T-helper 17 cell (primary cell): ENCODE measurements at places on chromosomes 4 and X. TPM values are rescaled to one million over a fixed set of nuclear protein-coding genes. Genes with fewer than 3 reads are reported as not detected.

MAGEA12 gene
- total RNA-seq = not detected

C4orf36 gene
- not detected for total RNA-seq

HSFX2 gene
- not detected for total RNA-seq

GLRA2 gene
- not detected for total RNA-seq

MID1 gene
- 0.15 TPM for total RNA-seq

BMPR1B gene
- not detected for total RNA-seq

AFP gene
- total RNA-seq = not detected

GRCh38 chr4:92303621-92304027 is at the start of gene GRID2:
TSS of gene GRID2 (plus strand) at chr4:92303966.
- peaks cover 2% of the 10 kb centered on the region for H3K4me1 ChIP-seq
- no peak for DNase-seq
- H3K4me3 ChIP-seq = no peak within 1 kb of the TSS
- H3K36me3 ChIP-seq = peaks cover 2% of the 10 kb centered on the region
- H3K27me3 ChIP-seq = peaks cover 32% of the 10 kb centered on the region

GRCh38 chr4:56892691-56893090 is 15.0 kb upstream of the REST start:
- peaks cover 2% of the 10 kb centered on the region for H3K4me1 ChIP-seq
- H3K4me3 ChIP-seq = no peak overlapping the region
- no peak for DNase-seq
- peaks cover 1% of the 10 kb centered on the region for H3K36me3 ChIP-seq

DNA sequence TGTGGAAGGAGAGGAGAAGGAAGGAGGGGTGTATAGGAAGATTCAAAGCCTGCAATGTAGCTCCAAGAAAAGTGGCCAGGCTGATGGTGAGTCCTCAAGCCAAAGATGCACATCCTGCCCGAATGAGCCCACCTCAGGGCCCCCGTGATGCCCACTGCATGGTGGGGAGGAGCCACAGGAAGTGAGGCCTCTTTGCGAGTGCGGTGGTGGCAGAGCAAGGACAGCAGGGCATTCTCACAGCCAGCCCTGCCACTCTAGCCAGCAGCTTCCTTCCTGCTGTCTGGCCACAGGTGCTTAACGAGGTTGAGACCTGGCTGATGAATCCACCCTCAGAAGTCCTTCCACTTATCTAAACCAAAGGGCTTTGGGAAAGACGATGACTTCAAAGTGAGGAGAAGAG is 55.8 kb downstream of the BCOR start:
- peaks cover 12% of the 10 kb centered on the region for H3K4me1 ChIP-seq
- H3K27ac ChIP-seq = peak overlapping the region; percentile 89
- no peak for DNase-seq

DNA sequence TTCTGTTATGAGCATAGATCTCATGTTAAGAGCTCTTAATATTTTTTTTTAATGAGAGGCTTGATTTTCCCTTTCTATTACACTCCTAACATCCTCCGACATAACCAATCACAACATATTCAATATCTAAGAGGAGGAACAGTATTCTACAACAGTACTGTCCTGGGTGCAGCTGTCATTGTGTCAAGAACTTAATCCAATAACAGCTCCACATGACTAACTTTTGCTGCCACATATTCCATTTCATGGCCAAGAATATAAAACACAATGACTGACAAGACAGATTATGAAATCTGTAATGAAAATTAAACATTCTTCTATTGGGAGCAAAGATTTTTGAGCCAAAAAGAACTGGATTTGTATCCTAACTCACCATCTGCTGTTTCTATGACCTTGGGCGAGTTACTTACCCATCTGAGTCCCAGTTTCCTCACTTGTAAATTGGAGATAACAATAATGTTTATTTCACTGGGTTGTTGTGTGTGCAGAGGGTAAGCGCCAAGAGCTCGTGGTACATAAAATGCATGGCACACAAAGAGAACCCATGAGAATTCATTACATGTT is 405.6 kb downstream of the SPRY1 start:
- no peak overlapping the region for H3K4me3 ChIP-seq
- peaks cover 6% of the 10 kb centered on the region for H3K27me3 ChIP-seq
- DNase-seq = no peak
- H3K4me1 ChIP-seq = no peaks in the 10 kb centered on the region
- no peaks in the 10 kb centered on the region for H3K36me3 ChIP-seq
- no peak overlapping the region for H3K27ac ChIP-seq

DNA sequence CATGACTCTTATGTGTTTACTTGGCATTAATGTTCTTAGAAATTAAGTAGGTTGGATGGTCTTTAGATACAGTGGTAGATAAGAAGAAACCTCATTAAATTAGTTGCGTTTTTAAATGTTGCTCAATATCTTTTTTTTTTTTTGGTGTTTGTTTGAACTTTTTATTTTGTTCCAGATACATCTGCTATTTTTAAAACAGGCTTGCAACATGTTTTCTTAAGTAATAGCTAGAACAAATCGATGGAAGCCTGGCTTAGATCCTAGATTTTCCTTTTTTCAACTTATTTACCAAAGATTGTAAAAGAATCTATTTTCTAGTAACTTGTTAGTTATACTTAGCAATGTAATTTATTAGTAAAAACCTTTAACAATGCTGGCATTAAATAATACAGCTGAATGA is 9.3 kb downstream of the CNKSR2 start:
- H3K4me3 ChIP-seq = no peak overlapping the region
- H3K36me3 ChIP-seq = no peaks in the 10 kb centered on the region
- peaks cover 11% of the 10 kb centered on the region for H3K4me1 ChIP-seq
- DNase-seq = no peak
- no peak overlapping the region for H3K27ac ChIP-seq
- no peaks in the 10 kb centered on the region for H3K27me3 ChIP-seq

GRCh38 chrX:153649915-153650782 is 3.1 kb downstream of the DUSP9 start:
- H3K27me3 ChIP-seq = no peaks in the 10 kb centered on the region
- no peaks in the 10 kb centered on the region for H3K36me3 ChIP-seq
- H3K4me1 ChIP-seq = no peaks in the 10 kb centered on the region
- no peak for DNase-seq
- no peak overlapping the region for H3K4me3 ChIP-seq

DNA sequence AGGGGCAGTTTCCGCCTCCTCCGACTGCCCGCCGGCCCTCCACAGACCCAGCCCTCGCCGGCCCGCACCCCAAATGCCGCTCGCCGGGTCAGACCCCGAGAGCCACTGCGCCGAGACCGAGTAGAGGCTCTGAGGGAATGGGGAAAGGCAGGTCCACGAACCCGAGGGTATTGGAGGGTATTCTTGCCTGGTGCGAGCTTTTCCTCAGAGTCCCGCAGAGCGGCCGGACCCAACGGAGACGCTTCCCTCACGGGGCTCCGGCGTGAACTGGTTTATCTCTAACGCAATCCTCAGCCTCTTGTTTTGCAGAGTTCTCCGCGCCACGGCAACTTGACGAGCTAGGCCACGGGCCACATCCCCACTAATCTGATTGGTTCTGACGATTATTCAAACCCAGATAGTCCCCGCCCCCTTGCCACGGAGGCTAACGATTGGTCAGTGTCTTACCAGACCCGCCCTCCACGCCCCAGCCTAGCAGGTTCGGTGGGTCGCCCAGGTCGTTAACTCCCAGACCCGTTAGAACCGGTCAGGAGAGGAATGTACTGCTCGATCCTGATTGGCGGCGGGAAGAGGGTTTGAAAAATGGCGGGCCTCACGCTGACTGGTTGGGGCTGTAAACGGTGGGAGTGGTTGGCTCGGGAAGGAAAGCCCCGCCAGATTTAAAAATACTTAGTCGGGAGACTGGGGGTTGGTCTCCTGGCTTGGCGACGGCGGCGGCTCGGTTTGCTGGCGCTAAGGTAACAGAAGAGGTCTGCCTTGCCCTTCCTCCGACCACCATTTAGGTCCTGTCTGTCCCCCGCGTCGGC is at the start of gene HMGB2:
Gene HMGB2 (minus strand): TSS at position 274 of the 806 bp plus-strand sequence. CDS start 709 bp downstream, outside the sequence.
- H3K27ac ChIP-seq = peak within 1 kb of the TSS; percentile 97
- peak; percentile 99 for DNase-seq
- peaks cover 31% of the 10 kb centered on the region for H3K4me1 ChIP-seq

DNA sequence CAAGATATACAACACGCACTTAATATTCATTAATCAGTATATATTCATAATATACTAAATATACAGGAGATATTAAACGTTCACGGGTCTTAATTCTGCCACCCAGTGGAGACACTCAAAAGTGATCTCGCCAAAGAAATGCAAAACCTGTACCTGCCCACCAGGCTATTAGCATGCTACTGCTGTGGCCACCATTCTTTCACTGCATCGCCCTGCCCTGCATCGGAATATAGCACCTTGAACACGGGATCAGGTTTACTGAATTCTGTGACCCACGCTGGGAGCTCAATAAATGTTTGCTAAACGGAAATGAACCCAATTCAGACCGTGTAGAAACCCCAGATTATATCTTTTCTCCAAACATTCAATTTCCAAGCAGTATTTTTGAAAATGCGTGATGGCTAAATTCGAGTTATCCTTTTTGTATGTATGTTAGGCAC is 840 bp upstream of the CLCN3 start:
- H3K36me3 ChIP-seq = no peaks in the 10 kb centered on the region
- H3K27ac ChIP-seq = peak overlapping the region; percentile 99
- peak; percentile 40 for DNase-seq
- H3K27me3 ChIP-seq = no peaks in the 10 kb centered on the region
- peak overlapping the region; percentile 95 for H3K4me3 ChIP-seq

DNA sequence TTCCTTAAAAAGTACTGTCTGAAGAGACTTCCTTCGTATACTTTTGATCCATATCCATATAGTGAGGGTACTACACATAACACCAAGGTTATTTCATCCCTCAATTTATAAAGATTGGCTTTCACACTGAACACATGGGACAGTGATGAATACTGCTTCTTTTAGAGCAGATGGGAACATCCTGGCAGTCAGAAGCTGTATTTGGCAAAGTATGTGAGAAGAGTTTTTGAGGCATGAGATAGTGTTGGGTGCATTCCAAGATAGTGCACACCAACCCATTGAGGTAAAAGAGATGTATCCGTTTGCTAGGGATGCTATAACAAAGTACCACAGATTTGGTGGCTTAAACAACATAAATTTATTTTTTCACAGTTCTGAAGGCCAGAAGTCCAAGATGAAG is 141.1 kb downstream of the MOSPD2 start:
- H3K27me3 ChIP-seq = no peaks in the 10 kb centered on the region
- H3K36me3 ChIP-seq = no peaks in the 10 kb centered on the region
- no peaks in the 10 kb centered on the region for H3K4me1 ChIP-seq
- H3K27ac ChIP-seq = no peak overlapping the region
- no peak for DNase-seq

DNA sequence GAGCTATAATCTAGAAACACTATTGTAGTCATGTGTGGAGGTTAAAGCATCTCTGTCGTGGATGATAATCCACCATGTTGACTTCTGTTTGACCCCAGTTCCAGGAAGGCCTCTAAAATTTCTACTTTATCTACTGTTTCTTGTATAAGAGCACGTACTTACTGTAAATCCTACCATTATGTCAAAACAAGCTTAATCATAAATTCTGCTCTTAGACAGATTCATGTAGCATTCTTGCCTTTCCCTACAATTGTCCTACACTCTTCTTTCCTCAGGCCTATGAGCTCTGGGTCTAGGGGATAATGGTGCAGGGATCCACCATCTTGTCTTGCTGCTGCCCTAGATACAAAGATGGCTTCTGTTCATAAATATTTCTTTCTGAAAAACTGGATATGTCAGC is 2594.3 kb downstream of the ARAP2 start:
- no peaks in the 10 kb centered on the region for H3K36me3 ChIP-seq
- no peaks in the 10 kb centered on the region for H3K4me1 ChIP-seq
- no peak for DNase-seq
- no peak overlapping the region for H3K27ac ChIP-seq
- no peaks in the 10 kb centered on the region for H3K27me3 ChIP-seq

DNA sequence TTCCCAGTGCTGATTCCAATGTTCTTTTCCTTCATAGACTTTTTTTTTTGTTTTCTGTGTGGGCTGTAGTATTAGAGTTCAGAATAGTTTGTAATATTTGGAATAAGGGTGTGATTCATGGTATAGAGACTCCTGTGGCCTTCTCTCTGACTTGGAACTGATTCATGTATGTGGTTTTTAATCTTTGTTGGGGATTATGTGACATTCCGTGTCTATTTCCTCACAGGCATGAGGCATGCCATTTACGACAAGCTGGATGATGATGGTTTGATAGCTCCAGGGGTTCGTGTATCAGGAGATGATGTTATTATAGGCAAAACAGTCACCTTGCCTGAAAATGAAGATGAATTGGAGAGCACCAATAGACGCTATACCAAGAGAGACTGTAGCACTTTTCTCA is 44.4 kb downstream of the POLR2B start:
- DNase-seq = no peak
- H3K36me3 ChIP-seq = peaks cover 14% of the 10 kb centered on the region
- no peak overlapping the region for H3K27ac ChIP-seq
- H3K27me3 ChIP-seq = no peaks in the 10 kb centered on the region
- H3K4me3 ChIP-seq = no peak overlapping the region

- H3K36me3 ChIP-seq = no peaks in the 10 kb centered on the region
- H3K27me3 ChIP-seq = no peaks in the 10 kb centered on the region
- no peak for DNase-seq
- H3K4me1 ChIP-seq = no peaks in the 10 kb centered on the region
Measured at GRCh38 chr4:20839957-20840356, 139.7 kb downstream of the PACRGL start.

GRCh38 chr4:32488690-32489089 is 1768.5 kb downstream of the PCDH7 start:
- H3K4me3 ChIP-seq = no peak overlapping the region
- H3K27me3 ChIP-seq = no peaks in the 10 kb centered on the region
- H3K36me3 ChIP-seq = no peaks in the 10 kb centered on the region
- H3K27ac ChIP-seq = no peak overlapping the region
- no peak for DNase-seq
- H3K4me1 ChIP-seq = no peaks in the 10 kb centered on the region

GRCh38 chr4:12723849-12724447 is 760.2 kb downstream of the RAB28 start:
- no peaks in the 10 kb centered on the region for H3K36me3 ChIP-seq
- peaks cover 4% of the 10 kb centered on the region for H3K4me1 ChIP-seq
- peaks cover 54% of the 10 kb centered on the region for H3K27me3 ChIP-seq
- H3K4me3 ChIP-seq = no peak overlapping the region

GRCh38 chrX:101397779-101398178 is 7.0 kb downstream of the RPL36A start:
- no peaks in the 10 kb centered on the region for H3K27me3 ChIP-seq
- H3K4me3 ChIP-seq = no peak overlapping the region
- H3K4me1 ChIP-seq = peaks cover 2% of the 10 kb centered on the region
- H3K27ac ChIP-seq = no peak overlapping the region
- peaks cover 3% of the 10 kb centered on the region for H3K36me3 ChIP-seq
- DNase-seq = no peak

DNA sequence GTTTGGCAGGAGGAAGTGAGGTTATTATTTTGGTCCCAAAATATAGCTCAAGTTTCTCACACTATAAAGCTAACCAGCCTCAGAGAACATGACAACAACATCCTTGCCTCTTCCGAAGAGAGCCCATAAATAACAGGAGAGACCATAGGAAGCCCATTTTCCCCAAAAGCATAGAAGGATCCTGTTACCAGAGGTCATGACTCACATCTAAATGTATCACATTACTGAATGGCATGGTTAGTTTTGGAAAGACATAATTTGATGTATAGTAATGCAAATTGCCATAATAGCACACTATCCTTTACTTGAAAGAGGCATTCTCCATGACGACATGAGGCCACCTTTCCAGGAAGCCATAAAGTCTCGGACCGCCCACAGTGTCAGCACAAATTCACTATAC is 238.8 kb upstream of the GRIA3 start:
- H3K36me3 ChIP-seq = no peaks in the 10 kb centered on the region
- H3K27ac ChIP-seq = no peak overlapping the region
- H3K4me1 ChIP-seq = no peaks in the 10 kb centered on the region
- H3K27me3 ChIP-seq = no peaks in the 10 kb centered on the region
- no peak overlapping the region for H3K4me3 ChIP-seq
